ENCODE measurements at places on chromosomes 3 and 15.

DNA sequence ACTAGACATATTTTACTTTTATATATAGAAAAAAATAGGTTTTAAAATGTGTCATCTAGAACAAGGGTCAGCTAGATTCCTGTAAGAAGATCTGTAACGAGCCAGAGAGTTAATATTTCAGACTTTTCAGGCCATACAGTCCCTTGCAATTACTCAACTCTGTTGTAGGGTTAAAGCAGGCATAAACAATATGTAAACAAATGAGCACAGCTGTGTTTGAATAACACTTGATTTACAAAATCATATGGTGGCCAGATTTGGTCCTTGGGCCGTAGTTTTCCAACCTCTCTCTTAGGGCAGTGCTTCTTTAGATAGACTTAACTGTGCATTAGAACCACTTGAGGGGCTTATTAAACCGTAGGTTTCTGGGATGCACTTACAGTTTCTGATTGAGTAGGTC is 19.6 kb downstream of the LRRC57 start:
- no peak for DNase-seq

DNA sequence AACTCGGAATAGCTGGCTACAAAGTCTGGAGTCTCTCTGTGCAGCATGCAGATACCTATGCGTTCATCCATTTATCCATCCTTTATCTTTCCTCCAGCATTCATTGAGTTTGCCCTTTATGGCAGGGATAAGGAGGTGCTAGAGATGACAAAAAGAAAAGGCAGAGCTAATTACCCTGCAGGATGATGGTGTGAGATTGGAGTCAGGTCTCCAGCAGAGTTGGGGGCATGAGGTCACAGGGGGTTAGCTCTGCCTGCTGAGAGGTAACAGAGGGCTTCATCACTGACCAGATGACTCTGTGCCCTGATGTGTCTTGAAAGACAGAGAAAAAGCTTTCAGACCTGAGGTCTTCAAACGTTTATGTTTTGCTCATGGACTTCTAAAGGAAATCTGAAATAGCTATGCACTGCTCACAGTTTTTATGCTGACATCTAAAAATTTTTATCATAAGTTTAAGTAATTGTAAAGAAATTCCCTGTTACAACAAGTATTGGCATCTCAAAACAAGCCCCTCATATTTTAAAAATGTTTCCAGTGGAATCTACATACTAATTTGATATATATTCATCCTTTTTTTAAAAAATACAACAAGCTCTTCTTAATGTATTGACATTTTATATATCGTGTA is 132.3 kb upstream of the ANKRD28 start:
- DNase-seq: no peak

- no peak for DNase-seq
Observed at GRCh38 chr3:54917862-54918261, 10.0 kb downstream of the LRTM1 start.

GRCh38 chr3:135500034-135500433 is 465.5 kb upstream of the PPP2R3A start:
- DNase-seq: no peak

- no peak for DNase-seq
Observed at GRCh38 chr3:54784021-54784420, 143.8 kb downstream of the LRTM1 start.

DNA sequence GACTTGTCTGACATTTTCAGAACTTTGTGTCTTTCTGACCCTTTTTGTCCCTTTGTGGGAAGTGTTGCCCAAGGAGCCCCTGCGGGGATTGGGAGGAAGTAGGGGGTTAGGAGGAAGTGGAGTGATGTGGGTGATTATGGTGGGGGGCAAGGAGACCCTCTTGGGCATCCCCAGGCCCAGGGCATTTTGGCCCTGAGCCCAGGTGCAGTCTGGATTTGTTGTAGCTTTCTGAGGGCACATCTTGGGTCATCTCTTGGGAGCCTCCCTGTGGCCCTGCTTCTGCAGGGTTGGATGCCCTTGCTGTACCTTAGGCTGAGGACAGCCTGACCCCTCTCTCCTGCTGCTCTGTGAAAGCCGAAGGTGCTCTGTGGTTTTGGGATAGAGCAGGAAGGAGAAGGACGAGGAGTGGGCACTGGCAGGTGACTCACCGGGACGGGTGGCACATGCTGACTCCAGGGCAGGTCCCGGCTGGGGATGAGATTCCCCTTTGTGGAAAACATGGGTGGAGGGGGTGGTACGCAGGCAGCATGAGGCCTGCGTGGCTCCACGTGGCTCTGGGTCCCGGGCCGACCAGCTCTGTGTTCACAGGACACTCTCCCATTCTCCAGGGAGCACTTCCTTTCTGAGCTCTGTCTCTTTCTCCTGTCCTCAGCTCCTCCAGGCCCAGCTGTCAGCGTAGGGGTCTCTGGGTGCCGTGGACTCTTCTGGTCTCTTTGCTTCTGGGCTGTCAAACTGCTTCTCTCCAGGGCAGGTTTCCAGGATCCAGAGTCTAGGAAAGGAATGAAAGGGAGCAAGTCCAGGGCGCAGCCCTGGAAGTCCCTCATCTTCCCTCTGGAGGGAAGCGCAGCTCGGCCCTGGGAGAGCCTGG is 11.8 kb downstream of the CD276 start:
- no peak for DNase-seq

DNA sequence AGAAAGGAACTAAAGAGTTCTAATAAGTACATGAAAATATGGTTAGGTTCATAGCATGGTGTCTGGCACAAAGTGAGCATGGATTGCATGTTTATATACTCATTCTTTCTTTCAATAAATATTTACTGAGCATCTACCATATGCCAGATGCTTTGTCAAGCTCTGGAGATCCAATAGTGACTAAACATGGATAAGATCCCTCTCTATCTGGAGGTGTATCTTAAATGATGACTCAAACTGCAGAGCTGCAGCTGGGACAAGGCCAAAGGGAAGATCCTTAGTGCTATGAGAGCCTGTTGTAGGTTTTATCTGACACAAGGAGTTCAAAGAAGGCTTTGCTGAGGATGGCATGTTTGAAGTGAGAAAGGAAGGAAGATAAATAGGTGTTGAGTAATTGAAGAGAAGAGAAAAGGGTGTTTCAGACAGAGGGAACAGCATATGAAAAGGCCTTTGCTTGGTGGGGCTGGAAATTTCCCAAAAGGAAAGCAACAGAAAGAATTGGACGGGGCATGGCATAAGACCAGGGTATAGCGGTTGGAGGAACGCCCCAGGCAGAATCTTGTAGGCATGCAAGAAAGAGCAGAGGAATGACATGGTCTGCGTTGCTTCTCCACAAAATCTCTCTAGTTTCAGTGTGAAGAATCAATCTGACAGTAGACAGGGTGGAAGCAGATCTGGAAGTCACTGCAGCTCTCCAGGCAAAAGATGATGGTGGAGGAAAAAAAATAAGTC is 239.9 kb upstream of the LRTM1 start:
- DNase-seq: no peak

GRCh38 chr15:73578026-73578425 is 55.2 kb downstream of the NPTN start:
- DNase-seq: no peak

DNA sequence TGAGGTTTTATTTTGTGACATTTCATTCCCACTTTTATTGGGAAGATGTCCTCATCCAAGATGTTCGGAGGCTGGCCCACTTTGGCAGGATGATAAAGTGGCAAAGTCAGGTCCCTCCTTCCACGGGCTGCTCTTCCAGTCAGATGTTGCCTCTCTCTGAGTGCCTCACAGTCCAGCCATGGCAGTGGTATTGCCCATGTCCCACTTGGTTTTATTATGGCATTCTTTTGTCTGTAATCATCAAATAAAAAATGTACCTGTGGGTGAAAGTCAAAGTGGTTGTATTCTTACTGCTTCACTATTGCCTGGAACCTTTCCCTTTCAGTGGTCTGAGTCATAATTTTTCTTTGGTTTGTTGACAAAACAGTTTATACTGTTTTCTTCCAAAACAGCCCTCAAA is 20.2 kb downstream of the ARNT2 start:
- no peak for DNase-seq

DNA sequence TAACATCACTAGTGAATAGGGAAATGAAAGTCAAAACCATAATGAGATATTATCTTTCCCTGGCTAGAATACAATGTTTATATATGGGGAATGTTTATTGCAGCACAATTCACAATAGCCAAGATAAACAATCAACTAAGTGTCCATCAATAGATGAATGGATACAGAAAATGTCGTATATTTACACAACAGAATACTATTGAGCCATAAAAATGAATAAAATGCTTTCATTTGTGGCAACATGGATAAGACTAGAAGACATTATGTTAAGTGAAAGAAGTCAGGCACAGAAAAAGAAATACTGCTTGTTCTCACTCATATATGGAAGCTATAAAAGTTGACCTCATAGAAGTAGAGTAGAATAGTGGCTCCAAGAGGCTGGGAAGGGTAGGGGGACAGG is 65.2 kb downstream of the SLC9C1 start:
- DNase-seq: no peak

- DNase-seq: no peak
Observed at GRCh38 chr3:81581966-81582599, 179.4 kb downstream of the GBE1 start.

Data from stimulated activated CD8-positive, alpha-beta memory T cell treated with anti-CD3 and anti-CD28 coated beads, Interleukin-15, amount 100 ng/mL, for 48 hours (primary cell).